ENCODE measurements at places on chromosomes 3 and 15. TPM values are rescaled to one million over a fixed set of nuclear protein-coding genes. Genes with fewer than 3 reads are reported as not detected.

The RAD18 gene
- total RNA-seq: 20.7 TPM

The RBP2 gene
- total RNA-seq: not detected

DNA sequence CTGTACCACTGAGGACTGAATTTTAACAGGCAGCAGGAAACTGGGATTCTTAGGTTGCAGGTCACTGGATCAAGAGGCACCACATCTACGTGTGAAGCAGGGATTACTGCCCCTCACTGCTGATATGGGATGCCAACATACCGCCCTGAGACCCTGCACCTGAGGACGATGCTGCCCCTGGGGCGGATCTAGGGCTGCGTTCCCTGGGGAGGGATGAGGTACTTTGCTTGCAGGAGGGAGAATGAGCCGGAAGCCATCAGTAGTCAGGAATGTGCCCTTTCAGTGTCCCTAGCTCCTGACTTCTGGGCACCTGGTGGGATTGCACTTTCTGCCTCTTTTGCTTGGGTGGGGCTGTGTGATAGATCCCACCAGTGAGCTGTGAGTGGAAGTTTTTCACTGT, 122.8 kb downstream of the RPLP1 start:
- no peak for DNase-seq

GRCh38 chr3:140341817-140342403, 336.0 kb upstream of the TRIM42 start:
- DNase-seq: no peak

DNA sequence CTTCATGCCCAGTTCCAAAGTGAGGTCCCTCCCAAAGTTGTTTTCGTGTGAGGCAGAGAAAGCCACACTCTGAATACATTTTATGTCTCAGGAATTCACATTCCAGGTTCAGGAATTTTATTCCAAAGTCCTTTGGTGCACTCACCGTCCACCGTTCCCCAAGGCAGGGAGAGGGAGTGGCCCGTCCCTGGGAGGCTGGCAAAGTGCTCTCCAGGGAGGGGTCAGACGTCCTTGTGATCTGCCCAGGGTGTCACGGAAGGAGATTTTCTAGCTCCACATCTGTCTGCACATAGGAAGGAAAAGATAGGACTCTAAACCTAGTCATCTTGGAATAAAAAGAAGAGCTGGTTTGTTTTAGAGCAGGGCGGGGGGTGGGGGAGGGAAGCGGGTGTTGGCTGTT, 47.9 kb downstream of the KLF13 start:
- no peak for DNase-seq

DNA sequence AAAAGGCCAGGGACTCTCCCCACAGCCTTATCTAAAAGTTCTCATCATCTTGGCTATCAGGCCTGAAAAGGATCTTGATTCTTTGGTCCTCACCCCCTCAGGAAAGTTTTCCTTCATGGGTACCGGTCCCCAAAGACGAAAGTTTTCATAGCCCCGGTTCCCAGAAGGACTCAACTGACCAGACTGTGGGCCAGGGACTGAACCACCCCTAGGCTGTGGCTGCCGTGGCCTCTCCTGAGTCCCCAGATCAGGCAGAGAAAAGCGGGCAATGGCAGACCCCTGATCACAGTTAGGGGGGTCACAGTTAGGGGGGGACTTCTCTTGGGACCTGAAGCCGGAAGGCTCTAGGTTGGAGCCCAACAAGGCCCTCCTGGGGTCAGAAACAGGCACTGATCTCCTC, 54.8 kb downstream of the LHFPL4 start:
- no peak for DNase-seq

- DNase-seq: no peak
These were observed 584.9 kb downstream of the AGBL1 start for GRCh38 chr15:86664581-86664980.
